IPS DF 19.7 (cell line): ENCODE measurements at places on chromosomes 13 and 19.

DNA sequence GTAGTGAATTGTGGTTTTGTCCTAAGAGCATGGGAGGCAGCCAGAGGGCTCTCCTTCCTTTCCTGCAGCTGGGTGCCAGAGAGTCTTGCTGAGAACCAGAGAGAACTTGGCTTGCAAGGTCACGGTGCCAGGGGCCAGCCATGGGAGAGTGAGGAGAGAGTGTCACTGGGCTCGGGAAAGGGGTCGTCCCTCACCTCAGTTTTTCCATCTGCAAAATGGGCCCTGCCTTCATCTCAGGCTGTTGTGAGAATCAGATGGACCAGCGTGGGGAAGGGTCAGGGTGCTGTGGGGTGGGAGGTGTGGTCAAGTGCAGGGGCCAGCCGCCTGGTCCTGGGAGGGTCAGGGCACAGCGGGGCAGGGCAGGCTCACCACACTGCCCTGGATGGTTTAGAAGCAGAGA is 7.3 kb downstream of the LRP3 start:
- DNase-seq, result no peak

- DNase-seq, result no peak
Measured at GRCh38 chr13:111387026-111387871, 66.8 kb downstream of the TEX29 start.

GRCh38 chr13:45784755-45785675 is 66.5 kb downstream of the SIAH3 start:
- no peak for DNase-seq

GRCh38 chr19:17716309-17716929 is 2.9 kb upstream of the MAP1S start:
- DNase-seq, result no peak

GRCh38 chr13:113665597-113666328 is 1.3 kb upstream of the GRK1 start:
- DNase-seq, result no peak

- no peak for DNase-seq
Measured at GRCh38 chr13:92806215-92806614, 420.4 kb upstream of the GPC6 start.

DNA sequence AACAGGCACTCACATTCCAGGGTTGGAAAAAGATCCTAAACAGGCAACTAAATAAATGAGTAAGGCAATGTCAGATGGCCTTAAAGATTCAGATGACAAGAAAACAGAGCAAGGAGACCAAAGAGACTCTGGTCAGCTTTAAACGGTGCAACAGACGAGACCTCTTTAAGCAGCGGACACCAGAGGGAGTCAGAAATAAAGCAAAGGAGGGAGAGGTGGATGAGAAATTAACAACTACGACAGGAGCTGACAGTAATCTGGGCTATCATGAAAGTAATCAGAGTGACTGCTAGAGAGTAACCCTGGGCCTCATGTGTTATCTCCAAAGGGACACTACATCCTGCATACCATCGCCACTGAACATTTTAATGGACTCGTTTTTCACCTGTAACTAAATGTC is 1.1 kb downstream of the ZNF550 start:
- no peak for DNase-seq

- no peak for DNase-seq
Measured at GRCh38 chr13:98254513-98254912, 77.4 kb upstream of the RNF113B start.

- DNase-seq, result no peak
Measured at GRCh38 chr19:48837687-48838086, 1.4 kb upstream of the HSD17B14 start.

DNA sequence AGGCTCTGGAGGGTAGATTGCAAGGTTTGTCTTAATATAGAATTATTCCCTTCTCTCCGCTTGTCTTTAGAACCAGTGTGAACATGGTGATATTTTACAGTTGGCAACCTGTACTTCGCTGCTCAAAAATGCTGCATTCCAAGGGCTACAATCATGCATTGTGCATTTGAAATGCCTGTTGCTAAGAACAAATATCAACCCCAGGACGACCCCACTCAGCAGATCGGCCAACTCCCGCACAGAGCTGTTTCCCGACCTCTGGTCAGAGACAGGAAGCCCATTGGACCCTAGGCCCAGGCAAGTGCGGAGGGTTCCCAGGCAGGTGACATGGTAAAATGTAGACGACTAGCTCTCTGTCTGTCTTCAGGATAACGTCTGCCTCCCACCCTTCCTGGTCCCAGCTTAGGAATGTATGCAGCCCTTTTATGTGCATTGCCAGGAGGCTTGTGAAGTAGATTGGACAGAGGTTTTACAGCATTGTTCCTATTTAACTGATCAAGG is 263.5 kb downstream of the FOXO1 start:
- DNase-seq, result no peak

DNA sequence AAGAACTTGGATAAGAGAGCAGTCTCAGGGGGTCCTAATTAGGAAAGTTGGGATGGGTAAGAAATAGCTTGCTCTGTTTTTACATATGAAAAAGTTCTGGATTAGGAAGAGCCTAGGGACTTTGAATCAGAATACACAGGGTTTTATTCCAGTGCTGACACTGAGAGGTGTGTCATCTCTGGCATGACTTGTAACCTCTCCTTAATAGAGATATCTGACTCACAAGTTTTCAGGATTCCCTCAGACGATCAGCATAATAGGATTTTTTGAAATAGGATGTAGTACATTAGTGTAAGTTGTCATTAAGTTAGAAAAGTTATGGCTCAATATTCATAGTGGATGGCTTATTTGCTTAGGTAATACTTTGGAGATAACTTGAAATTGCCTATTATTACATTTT is 555.2 kb upstream of the MIR17HG start:
- no peak for DNase-seq

DNA sequence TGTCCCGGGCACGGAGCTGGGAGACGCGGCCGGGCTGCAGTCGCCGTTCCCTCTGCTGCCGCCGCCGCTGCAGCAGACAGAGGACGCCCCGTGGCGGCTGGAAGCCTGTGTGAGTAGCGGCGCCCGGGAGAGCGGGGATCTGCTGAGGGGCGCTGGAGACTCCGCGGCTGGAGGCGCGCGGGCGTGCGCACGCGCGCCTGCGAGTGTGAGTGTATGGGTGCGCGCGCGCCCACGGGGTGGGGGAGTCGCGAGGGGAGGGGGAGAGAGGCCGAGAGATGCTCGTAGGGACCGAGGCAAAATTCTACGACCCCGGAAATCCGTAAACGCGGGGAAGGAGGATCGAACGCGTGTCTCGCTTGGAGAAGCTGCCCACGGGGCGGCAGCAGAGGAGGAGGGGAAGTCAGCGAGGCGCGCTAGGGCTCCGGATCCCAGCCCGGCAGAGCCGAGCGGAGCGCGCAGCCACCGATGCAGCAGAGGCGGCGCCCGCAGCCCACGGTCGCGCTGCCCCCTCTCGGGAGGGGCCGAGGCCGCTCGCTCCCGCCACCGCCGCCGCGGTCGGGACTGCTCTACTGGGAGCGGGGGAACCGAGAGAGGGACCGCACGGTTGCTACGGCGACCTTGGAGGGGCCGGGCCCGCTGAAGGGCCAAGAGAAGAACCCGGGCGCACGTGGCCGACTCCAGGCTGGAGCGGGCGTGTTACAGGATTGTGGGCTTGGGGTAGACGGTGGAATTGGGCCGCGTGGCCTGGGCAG is at the start of gene ENOX1:
TSS of gene ENOX1 (minus strand) at position 207 of the 752 bp plus-strand sequence.
- no peak for DNase-seq
